ENCODE measurements at places on chromosomes 12 and 14.

DNA sequence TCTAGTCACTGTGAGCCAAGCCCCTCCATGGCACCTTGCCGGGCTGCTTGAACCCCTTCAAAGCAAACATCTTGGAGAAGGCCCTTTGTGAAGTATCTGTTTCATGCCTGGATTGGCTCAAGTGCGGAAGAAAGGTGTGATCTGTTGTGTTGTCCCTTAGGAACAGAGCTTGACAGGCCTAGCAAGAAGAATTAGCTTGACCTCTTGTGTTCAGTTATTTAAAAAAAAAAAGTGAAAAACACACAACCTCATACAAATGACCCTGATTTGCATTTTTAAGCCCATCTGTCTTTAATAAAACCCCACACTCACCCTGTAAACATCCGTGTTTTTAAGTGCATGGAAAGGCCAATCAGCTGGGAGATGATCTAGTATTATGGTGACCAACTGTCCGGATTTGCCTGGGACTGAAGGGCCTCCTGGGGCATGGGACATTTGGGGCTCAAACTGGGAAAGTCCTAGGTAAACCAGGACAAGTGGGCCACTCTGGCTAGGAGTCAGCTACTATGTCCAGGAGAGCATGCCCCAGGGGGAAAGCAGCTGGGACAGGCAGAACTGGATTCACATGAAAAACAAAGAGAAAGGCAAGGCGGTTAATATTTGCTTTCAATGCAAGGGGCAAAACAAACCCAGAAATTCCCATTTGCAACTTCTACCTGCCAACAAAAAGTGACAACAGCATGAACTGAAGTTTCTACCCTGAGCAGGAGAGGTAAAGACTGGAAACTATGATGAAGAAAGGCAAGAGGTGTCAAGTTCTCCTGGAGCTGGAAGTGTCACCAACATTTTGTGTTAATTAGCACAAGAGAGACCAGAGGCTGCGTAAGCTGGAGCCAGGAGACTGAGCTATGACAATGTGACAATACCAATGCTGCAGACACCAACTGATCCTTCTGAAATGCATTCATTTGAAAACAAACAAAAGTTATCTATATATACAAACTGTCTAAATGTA lies 78.6 kb downstream of the CLMN start:
- DNase-seq, result no peak

GRCh38 chr12:95096852-95097251 lies 23.4 kb upstream of the NR2C1 start:
- DNase-seq, result peak; percentile 40

DNA sequence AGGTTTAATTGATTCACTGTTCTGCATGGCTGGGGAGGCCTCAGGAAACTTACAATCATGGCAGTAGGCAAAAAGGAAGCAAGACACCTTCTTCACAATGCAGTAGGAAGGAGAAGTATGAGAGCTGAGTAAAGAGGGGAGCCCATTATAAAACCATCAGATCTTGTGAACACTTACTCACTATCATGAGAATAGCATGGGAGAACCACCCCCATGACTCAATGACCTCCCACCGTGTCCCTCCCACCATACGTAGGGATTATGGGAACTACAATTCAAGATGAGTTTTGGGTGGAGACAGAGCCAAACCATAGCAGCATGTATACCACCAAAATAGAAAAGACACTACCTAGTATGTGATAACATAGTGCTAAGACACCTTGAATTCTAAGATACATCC lies 2.9 kb upstream of the HMGA2 start:
- no peak for DNase-seq

GRCh38 chr12:26519462-26519861 lies 313.5 kb downstream of the ITPR2 start:
- no peak for DNase-seq

DNA sequence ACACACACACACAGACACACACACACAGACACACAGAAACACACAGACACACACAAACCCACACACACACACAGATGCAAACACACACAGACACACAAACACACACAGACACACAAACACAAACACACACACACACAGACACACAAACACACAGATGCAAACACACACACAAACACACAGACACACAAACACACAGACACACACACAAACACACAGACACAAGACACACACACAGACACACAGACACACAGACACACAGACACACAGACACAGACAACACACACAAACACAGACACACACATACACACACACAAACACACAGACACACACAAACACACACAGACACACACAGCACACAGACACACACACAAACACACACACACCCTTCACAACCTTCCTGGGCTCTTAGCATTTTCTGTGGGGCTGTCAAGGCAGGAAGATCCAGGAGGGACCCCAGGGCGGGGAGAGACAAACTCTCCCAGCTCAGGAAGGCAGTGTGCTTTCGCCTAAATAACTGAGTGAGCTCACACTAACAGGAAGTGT lies 24.2 kb upstream of the INF2 start:
- no peak for DNase-seq

DNA sequence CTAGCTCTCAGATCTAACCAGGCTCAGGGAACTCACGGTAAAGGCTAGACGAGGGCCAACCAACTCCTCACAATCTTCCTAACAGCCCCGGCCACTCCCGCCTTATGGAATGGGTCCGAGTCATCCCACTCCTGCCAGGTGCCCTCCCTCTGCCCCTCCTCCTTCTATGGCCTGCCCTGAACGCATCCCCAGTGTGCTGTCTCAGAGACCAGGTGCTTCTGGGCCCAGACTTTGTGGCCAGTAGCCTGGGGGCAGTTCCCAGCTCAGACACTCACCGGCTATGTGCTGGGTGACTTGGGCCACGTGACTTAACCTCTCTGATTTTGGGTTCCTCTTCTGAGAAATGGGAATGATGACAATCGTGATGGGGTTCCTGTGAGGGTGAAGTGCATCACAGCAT lies 22.5 kb downstream of the PAPLN start:
- DNase-seq, result no peak

GRCh38 chr12:25723336-25723735 lies 170.3 kb upstream of the LMNTD1 start:
- DNase-seq, result no peak

GRCh38 chr12:69701826-69702225 lies 2.7 kb upstream of the BEST3 start:
- DNase-seq, result peak; percentile 43

GRCh38 chr14:31828946-31829868 lies 247.9 kb upstream of the ARHGAP5 start:
- DNase-seq, result no peak

GRCh38 chr12:89421092-89421835 lies 69.0 kb upstream of the DUSP6 start:
- DNase-seq, result no peak

GRCh38 chr14:105208738-105209075 lies 27.6 kb upstream of the NUDT14 start:
- no peak for DNase-seq

DNA sequence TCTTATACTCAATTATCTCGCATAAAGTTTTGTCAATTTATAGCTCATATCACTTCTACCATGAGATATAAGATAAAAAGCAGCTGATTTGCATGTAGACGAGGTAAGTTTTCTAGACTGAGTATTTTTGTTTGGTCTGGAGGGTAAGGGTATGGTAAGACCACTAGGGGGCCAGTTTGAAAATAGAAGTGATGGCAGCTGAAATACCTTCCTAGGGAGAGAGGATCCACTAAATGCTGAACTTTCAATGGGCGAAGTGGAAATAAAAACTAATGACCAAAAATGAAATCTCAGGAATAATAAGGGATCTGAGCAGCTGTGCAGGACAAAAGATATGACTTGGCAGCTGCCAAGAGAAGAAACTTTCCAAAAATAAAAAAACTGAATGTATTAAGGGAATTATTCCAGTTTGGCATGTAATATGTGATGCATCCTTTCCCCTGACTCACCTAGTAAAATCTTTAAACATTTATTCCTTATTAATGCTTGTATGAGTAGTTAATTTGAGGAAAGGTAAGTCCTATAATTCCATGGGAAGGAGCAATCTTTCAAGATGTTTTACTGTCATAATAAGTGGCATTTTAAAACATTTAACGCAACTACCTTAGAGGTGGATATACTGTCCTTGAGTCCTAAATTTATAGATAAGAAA lies 754.5 kb downstream of the C12orf50 start:
- DNase-seq, result no peak

DNA sequence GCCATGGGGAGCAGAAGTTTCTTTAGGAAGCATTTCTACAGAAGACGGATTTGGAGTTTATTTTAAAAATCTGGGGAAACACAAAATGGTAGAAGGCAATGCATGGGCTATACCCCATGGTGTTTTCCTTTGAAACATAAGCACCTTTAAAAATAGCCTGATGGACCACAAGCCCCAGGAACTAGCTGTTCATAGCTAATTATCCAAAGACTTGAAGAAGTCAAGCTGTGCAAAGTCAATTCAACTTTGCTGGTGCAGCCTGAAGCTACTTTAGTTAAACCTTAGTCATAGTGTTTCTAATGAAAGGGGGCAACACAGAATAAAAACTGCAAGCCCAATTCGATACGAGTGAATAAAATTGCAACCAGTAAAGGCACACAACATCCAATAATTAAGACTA lies 732.5 kb downstream of the GALC start:
- no peak for DNase-seq

- DNase-seq, result no peak
These were observed 90.5 kb downstream of the KIF26A start for GRCh38 chr14:104228716-104229533.

GRCh38 chr12:63981343-63981742 lies 136.8 kb downstream of the SRGAP1 start:
- DNase-seq, result no peak

- DNase-seq, result no peak
These were observed 25.7 kb upstream of the CDK17 start for GRCh38 chr12:96425951-96426350.

GRCh38 chr12:45730348-45731189 lies 1.1 kb downstream of the ARID2 start:
- peak; percentile 44 for DNase-seq

DNA sequence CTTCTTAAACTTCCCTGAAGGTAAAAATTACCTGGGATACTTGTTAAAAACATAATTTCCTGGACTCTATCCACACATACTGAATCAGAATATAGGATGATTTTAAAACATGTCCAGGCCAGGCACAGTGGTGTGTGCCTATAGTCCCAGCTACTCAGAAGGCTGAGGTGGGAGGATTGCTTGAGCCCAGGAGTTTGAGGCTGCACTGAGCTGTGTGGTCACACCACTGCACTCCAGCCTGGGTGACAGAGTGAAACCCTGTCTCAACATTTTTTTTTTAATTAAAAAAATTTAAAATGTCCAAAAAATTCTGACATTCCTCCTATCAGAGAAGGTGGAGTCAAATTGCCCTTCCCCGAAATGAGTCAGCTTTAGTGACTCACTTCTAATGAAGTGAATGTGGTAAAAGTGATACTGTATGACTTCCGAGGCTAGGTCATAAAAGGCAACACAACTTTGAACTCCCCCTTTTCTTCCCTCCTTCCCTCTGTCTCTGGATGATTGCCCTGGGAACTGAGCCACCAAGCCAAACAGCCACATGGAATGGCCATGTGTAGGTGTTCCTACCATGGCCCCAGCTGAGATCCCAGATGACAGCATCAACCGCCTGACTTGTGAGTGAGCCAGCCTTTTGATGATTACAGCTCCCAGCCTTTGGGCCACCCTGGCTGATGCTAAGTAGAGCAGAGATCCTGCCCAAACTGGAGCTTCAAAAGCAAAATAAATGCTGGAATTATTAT lies 36.3 kb downstream of the LIMA1 start:
- no peak for DNase-seq

DNA sequence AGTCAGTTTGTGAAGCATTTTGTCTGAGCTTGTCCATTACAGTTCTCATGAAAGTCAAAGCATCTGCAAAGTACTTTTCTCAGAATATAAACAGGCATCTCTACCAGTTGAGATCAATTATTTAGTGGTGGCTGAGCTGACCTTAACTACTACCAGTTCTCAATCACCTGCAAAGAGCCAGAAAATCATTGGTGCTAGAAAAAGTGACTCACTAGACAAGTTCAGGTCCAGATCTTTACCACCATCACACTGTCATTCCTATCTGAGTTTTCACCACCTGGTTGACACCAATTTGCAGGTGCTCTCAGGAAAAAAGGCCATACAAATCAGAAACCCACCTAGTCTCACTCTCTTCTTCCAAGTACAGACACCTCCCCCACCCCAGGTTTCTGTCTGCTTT lies 33.3 kb downstream of the ITPR2 start:
- DNase-seq, result no peak

DNA sequence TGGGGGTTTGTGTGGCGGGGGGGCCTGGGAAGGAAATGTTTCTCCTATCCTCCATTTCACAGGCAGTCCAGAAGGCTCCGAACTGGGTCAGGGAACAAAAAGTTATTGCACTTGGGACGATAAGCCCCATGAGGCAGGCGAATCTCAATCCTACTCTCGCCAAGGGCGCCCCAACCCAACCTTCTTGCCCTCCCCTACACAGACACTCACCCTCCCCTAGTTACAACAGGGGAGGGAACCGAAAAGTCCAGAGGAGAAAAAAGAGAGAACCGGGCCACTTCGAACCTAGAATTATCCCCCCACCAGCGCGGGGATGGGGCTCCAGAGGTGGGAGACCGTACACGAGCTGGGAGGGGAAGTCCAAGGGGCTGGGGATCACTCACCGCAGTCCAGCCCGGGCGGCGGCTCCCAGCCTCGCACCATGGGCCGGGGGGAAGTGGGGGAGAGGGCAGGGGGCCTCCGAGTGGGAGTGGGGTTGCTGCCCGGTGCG lies 357 bp downstream of the HOMEZ start:
- no peak for DNase-seq

- DNase-seq, result no peak
These were observed 60.8 kb downstream of the RASSF3 start for GRCh38 chr12:64670919-64671639.

- DNase-seq, result peak; percentile 68
These were observed 123.0 kb downstream of the SCARB1 start for GRCh38 chr12:124740691-124741137.

DNA sequence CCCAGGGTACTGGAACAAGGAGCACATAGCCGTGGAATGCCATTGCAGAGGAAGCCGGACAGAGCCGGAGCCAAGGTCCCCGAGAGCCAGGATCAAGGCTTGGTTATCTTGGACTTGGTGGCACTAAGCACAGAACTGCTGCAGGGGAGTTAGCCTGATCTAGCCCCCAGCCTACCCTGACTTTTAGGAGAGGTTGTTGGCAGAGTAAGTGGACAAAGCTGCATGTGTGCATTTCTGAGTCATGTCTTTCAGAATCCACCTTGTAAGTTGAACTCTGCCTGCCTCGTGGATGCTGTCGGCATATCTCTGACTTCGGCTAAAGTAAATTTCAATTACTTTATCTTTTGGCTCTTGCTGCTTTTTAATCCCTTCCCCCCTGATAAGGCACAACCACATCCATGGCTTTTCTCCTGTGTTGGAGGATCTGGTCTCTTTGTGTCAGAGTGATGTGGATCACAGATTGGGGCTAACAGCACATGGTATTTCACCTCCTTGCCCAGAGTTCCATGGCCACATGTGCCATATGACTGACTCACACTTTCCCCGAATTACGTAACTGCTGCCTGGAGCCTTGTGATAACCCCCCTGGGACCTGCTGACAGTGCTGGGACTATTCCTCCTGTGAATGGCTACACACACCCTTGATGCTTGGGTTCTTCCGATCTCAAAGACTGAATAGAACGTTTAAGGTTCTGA lies 240.3 kb downstream of the EMP1 start:
- DNase-seq, result no peak

- no peak for DNase-seq
These were observed at the start of gene BDKRB2 for GRCh38 chr14:96204151-96205058. TSS of gene BDKRB2 (plus strand) at chr14:96204839. CDS start at chr14:96237108, 32,269 bp downstream.

- DNase-seq, result no peak
These were observed 126.0 kb upstream of the FKBP4 start for GRCh38 chr12:2668816-2669215.
